ENCODE measurements at places on chromosomes 3 and 15.

- DNase-seq, result no peak
Observed at GRCh38 chr3:5787861-5788488, 600.5 kb downstream of the EDEM1 start.

DNA sequence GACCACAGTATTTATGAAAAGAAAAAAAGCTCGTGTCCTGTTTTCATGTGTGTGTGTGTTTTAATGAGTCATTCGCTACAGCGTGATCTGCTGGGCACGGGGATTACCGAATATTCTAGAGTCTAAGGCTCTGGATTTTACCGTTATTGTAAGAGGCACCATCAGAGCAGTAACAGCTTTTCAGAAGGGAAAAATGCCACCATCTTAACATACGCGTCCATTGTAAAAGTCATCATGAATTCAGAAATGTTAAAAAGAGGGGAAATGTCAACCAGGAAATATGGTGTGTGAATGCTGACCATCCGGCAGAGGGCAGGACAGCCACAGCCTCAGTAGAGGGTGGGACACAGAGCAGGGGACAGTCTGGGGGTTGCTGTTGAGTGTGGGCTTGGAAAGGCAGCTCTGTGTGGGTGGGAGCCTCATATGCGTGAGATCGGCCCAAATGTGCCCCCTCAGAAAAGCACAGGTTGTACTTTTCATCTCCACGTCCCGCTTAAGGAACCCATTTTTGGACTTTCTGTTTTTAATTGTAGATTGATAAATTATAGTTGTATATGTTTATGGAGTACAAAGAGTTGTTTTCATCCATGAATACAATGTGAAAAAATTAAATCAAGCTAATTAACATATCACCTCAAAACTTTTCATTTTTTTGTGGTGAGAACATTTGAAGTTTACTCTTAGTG, 69.6 kb downstream of the ASB7 start:
- DNase-seq, result no peak

DNA sequence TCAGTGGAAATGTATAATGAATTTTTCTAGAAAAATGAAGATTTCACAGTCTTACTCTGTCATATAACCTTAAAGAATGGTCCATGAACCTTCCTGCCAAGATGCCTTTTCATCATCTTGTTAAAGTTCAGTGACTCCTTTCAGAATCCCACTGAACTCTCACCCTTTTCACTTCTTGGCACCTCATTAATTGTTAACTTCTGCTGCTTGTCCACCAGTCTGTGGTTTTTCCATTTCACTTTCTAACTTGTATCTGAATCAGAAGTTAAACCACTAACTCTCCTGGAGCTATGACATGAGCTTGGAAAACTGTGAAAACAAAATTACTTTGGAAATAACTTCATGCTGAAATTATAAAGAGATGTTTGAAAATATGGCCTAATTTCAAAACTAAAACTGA, 281.2 kb upstream of the ALCAM start:
- no peak for DNase-seq

- DNase-seq, result no peak
Observed at GRCh38 chr3:168548719-168549118, 453.0 kb upstream of the GOLIM4 start.

DNA sequence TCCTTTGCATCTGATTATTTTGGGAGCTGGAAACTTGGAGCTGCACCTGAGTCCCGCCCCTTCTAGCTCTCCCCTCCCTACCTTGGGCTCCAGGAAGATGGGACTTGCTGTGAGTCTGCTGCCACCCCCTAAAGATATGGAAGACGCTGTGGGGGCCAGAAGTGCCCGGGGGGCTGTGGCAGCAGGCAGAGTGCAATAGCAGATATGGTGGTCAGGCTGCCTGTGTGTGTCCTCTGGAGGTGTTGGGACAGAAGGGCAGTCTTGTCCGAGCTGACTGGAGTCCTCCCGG, 485 bp downstream of the PAK6 start:
- no peak for DNase-seq

DNA sequence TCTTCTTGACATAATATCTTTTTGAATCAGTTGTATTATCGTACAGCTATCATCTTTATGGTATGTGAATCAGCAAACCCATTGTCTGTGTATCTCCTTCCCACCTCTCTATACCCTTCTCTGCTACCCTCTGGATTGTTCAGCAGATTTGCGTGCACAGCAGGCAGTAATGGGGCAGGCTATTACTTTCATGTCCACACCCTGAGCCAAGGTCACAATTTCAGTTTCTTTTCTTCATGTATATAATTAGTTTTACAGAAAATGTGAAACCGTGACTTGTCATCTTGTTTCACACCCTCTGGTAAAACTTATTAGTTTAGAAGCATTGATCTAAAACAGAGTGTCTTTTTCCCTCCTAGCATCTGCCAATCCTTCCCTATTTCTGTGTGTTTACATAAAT, 770.4 kb upstream of the SEMA6D start:
- no peak for DNase-seq

- DNase-seq, result no peak
Observed at GRCh38 chr3:133884054-133884886, 11.4 kb downstream of the RAB6B start.

GRCh38 chr3:41159588-41160189, 39.6 kb upstream of the CTNNB1 start:
- DNase-seq, result no peak

- no peak for DNase-seq
Observed at GRCh38 chr3:126999383-126999782, 16.5 kb downstream of the PLXNA1 start.

- DNase-seq, result no peak
Observed at GRCh38 chr3:141796889-141797781, 33.9 kb downstream of the GRK7 start.

GRCh38 chr15:62482785-62483429, 317.8 kb upstream of the C2CD4B start:
- DNase-seq, result no peak

GRCh38 chr15:42158941-42159340, 2.5 kb upstream of the PLA2G4F start:
- DNase-seq, result no peak

GRCh38 chr3:119679874-119680273, 2.7 kb upstream of the COX17 start:
- DNase-seq, result no peak

DNA sequence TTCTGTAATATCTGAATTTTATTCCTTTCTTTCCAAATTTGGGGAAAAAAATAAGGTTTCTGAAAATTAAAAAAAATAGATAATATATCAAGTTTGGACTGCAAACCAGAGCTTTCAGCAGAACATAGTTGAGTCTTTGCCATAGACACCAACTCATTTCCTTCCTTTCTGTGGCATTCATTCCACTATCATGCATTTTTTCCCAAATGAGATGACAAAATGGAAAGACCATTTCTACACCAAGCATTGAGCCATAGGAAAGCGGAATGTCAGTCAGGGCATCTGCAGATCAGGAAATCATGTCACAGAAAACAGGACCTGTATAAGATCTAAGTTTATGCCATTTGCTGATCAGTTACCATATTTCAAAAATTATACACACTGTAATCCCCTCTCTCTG, 333.3 kb upstream of the THBS1 start:
- no peak for DNase-seq

- DNase-seq, result no peak
Observed at GRCh38 chr3:25818335-25818734, 28.4 kb downstream of the OXSM start.

- no peak for DNase-seq
Observed at GRCh38 chr15:77762747-77763355, 130.1 kb upstream of the LINGO1 start.

DNA sequence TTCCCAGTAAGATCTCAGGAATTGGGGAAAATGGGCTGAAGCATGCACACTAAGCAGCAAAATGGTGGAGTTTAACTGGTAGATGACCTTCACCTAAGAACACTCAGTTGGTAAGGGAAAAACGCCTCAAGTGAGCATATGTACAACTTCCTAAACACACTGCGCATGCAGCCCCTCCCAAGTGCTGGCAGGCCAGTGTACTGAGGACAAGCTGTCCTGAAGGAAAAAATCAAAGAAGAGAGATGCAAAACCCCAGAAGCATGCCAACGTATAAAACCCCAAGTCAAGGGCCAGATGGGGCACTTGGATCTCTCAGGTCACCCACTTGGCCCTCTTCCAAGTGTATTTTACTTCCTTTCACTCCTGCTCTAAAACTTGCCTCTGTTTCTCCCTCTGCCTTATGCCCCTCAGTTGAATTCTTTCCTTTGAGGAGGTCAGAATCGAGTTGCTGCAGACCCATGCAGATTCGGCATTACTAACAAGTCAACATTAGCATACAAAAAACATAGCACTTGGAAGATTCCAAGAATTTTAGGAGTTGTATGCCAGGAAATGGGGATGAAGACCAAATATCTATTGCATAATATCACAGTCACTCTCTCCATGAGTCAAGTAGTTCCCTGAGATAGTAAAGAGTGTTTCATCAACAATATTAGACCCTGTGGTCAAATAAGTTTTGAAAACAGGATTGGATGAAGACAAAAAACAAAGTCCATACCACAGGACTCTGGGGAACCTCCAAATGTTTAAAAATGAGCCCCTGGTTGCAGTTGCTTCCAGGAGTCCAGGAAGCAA, 10.8 kb upstream of the FYCO1 start:
- DNase-seq, result no peak

DNA sequence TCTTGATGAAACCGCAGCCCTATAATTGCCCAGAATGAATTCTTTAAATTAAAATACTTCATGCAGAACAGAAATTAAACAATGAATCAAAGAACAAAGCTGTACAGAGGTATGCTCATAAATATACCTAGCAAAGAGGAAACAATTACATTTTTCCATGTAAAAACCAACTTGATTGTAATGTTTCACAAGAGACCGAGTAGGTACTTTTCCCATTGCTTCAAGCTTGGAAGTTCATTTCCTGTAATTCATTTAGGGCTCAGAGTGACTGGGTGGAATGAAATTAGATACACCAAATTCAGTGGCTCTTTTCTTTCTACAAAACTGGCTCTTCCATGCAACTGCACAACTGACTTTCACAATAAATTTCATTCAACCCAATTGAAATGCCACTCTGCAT, 51.4 kb downstream of the FHIT start:
- DNase-seq, result no peak

Measured in NCI-H187 (cell line).